ENCODE measurements at places on chromosomes 7 and 10.

- no peak for DNase-seq
These were observed 252.9 kb upstream of the ZMIZ1 start for GRCh38 chr10:78815702-78816334.

GRCh38 chr7:44100458-44101302, 3.5 kb upstream of the AEBP1 start:
- DNase-seq = no peak

- no peak for DNase-seq
These were observed 91.0 kb upstream of the FAM20C start for GRCh38 chr7:101146-102046.

DNA sequence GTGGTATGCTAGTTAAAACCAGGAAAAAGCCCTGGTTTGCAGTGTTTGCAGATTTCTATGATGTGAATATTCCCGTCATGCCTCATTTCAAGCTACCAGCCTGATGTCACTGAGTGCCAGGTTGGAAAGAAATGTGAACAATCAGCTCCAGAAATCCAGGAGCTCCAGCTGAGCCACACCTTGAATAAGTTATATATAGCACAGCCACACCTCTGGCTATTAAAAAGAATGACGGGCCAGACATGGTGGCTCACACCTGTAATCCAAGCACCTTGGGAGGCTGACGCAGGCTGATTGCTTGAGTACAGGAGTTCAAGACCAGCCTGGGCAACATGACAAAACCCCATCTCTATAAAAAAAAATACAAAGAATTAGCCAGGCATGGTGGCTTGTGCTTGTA, 18.7 kb upstream of the SLF2 start:
- DNase-seq = no peak

GRCh38 chr10:79329529-79329928, 17.7 kb upstream of the PPIF start:
- DNase-seq = no peak

DNA sequence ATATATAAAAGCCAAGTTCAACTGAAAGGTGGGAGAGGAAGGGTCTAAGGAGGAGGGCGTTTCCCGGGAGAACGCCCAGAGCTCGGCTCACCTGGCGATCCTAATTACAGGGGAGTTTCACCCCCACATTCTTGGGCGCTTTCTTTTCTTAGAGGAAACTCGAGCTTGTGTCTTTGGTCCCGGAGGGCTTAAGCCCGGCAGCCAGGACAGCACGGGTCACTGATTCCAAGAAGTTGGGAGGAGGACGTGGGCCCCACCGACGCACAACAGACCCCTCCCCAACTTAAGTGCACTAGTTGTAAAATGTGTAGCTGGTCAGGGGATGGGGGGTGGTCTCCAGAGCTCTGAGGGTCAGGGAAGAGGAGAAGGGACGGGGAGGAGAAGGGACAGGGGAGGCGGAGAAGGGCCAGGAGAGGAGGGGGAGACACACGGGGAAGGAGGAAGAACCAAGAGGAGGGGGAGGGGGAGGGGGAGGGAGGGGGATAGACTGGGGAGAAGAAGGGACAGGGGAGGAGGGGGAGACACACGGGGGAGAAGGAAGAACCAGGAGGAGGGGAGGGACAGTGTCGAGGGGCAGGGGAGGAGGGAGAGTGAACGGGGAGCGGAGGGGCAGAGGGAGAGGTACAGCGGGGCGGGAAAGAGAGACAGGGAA, 874 bp downstream of the BAIAP2L1 start:
- peak; percentile 1 for DNase-seq

GRCh38 chr7:22444181-22444971, 55.6 kb downstream of the STEAP1B start:
- DNase-seq = no peak

DNA sequence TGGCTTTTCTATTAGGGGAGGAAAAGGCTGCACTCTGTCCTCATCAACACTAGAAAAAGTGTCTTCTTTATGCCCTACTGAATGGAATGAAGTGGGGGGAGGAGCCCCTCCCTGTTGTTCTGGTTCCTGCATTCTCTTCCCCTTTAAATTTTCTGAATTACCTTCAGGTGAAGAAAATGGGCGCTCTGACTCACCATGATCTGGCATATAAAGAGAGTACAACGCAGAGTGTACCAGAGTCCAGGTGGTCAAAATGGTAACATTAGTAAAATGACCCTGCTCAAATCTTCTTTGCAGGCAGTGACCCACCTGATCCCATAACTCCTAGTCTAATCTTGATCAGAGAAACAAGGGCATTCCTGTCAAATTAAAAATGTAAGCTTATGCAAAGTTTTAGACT, 80.7 kb downstream of the THSD7A start:
- DNase-seq = no peak

GRCh38 chr7:81865754-81866153, 95.9 kb upstream of the HGF start:
- DNase-seq = no peak
